ENCODE measurements at places on chromosomes 11 and 22. TPM values are rescaled to one million over a fixed set of nuclear protein-coding genes. Genes with fewer than 3 reads are reported as not detected.
A peak's percentile ranks its signal among the peaks of the same experiment; 100 is the strongest.

GRCh38 chr11:10273738-10274137 lies 20.3 kb downstream of the SBF2 start:
- DNase-seq, result no peak

The PGA4 gene
- not detected for total RNA-seq

DNA sequence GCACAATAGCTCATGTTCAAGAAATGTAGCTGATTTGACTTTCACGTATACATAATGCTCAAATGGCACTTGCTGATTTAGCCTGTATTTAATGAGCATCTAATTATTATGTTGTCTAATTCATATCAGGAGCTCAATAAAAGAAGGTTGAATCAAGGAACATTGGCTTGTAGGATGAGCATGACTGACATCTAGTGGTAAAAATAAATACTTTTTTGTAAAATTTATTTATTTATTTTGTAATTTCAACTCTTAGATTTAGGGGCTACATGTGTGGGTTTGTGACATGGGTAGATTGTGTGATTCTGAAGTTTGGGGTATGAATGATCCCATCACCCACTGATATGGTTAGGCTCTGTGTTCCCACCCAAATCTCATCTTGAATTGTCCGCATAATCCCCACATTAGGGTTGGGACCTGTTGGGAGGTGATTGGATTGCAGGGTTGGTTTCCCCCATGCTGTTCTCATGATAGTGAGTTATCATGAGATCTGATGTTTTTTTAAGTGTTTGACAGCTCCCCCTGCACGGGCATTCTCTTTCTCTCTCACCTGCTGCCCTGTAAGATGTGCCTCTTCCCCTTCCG lies 1.7 kb upstream of the OR52E5 start:
- DNase-seq, result peak; percentile 9

DNA sequence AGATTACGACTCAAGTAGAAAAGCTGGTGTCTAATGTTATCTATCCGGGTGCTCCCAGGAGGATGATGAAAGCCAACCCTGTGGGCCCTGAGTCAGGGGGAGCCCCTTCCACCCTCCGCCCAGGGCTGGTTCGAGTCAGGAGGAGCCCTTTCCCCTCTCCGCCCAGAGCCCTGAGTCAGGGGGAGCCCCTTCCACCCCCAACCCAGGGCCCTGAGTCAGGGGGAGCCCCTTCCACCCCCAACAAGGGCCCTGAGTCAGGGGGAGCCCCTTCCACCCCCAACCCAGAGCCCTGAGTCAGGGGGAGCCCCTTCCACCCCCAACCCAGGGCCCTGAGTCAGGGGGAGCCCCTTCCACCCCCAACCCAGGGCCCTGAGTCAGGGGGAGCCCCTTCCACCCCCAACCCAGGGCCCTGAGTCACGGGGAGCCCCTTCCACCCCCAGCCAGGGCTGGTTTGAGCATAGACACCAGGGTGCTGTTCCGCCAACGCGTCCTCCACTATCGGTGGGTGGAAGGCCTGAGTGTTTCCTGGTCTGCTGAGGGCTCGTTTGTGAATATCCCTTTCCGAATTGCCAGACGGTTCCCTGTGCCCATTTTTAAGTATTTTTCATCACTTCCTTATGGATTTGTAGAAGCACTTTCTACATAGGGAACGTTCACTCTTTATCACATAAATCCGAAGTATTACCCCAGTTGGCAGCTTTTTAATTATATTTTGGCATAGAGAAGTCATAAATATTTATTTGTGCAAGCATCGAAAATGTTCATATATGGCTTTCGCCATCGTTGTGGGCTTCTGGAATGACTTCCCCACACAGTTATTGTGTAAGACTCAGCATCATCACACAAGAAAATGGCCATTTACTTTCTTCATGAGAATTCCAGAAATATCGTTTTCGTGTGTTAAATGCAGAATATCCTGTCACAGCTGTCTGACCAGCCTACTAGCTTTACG lies 380.6 kb downstream of the BRD1 start:
- no peak for DNase-seq

- no peak for DNase-seq
These were observed 78.3 kb downstream of the LARGE1 start for GRCh38 chr22:33842006-33842354.
